Left lung (tissue), 14 donors: ENCODE measurements at places on chromosomes 1 and 21. TPM values are rescaled to one million over a fixed set of nuclear protein-coding genes. Genes with fewer than 3 reads are reported as not detected.

- peaks cover 5% of the 10 kb centered on the region for H3K4me1 ChIP-seq
- H3K4me3 ChIP-seq = no peak overlapping the region
These were observed 505.8 kb downstream of the SMYD3 start for GRCh38 chr1:246001142-246001836.

DNA sequence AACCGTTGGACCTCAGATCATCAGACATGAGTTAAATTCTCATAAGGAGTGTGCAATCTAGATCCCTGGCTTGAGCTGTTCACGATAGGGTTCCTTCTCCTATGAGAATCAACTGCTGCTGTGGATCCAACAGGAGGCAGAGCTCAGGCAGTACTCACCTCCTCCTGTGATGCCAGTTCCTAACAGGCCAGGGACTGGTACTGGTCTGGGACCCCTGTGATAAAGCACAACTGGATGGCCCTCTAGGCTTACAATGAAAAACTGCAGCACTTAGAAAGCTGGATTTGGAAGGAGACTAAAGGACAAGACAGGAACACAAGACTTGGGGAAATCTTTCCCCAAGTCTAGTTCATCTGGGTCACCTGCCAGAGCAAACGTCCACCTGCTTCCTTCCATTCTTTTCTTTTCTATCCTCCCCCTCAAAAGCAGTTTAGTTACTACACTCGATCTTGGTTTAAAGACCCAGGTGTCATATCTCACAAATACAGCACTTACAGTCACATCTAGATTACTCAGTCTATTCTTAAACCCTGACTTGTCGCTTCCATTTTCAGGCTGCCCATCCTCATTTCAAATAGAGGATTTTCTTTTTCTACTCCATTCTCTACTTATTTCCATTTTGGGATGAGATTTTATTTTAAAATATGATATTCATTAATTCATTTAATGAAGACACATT is 59.8 kb downstream of the PTPN14 start:
- DNase-seq = no peak
- H3K27ac ChIP-seq = no peak overlapping the region
- no peak overlapping the region for H3K4me3 ChIP-seq
- H3K36me3 ChIP-seq = no peaks in the 10 kb centered on the region
- H3K27me3 ChIP-seq = no peaks in the 10 kb centered on the region
- no peaks in the 10 kb centered on the region for H3K4me1 ChIP-seq

DNA sequence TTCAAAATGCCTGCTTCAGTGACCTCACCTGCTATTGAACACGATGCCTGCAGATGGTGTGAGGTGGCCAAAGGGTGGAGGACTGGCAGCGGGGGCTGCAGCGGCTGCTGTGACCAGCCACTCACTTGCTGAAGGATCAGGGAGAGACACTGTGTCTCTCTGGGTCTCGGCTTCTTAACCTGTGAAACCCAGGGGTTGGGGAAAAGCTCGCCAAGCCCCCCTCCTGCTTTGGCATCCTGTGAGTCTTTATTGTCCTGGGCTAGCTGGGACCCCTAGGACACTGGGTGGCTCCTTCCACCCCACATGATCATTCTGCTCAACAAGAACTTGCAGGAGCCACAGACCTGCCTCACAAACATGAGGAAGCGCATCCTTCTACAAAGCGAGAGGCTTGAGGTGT is 112.8 kb downstream of the SIM2 start:
- H3K4me3 ChIP-seq = no peak overlapping the region
- no peaks in the 10 kb centered on the region for H3K27me3 ChIP-seq
- H3K27ac ChIP-seq = no peak overlapping the region
- DNase-seq = no peak

DNA sequence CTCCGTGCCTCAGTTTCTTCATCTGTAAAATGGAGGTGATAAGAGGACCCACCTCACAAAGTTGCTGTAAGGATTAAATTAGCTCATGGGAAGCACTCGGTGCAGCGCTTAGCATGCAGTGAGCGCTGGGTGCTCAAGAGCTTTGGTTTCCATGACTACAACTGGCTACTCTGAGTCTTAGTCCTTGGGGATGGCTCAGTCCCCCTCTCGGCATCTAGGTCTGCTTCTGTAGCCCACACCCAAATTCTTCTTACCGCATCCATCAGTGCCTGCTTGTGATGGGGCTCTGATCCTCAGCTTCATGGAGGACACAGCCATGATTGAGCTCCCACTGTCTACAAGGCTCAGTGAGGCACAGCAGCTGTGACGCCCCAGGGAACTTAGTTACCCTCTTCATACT is 159.0 kb downstream of the ACTL8 start:
- H3K27ac ChIP-seq = no peak overlapping the region
- no peak overlapping the region for H3K4me3 ChIP-seq
- DNase-seq = no peak
- H3K36me3 ChIP-seq = no peaks in the 10 kb centered on the region
- H3K27me3 ChIP-seq = peaks cover 95% of the 10 kb centered on the region

DNA sequence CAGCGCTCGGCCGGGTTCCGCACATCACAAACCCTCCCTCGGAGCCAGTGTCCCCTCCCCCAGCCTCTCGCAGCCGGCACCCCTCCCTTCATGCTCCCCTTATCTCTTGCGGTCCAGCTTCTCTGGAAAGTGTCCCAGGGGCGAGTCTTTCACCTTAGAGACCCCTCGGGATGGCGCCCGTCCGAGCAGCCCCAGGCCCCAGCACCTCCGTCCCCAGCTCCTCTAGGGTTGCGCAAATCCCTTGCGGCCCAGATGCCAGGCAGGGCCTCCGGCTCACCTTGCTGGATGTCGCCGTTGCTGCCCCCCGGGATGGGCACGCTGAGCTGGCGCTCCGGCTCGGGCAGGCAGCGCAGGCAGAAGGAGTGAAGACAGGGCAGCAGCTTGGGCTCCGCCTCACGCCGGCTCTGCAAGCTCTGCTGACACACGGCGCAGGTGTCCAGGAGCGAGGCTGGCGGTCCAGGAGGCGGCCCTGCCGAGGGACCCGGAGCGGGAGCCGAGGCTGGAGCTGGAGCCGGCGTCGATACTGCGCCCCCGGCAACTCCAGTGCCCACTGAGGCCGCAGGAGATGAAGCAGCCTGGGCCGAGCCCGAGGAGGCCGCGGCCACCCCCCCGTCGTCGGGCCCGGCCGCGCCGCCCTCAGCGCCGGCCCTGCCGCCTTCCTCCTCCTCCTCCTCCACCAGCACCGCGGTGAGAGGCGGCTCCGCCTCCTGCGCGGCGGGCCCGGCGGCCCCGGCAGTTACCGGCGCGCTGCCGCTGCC is 550 bp downstream of the TRIM33 start:
- peak overlapping the region; percentile 98 for H3K4me3 ChIP-seq
- DNase-seq = peak; percentile 55
- H3K4me1 ChIP-seq = peaks cover 24% of the 10 kb centered on the region
- peaks cover 7% of the 10 kb centered on the region for H3K36me3 ChIP-seq
- H3K27ac ChIP-seq = peak overlapping the region; percentile 98

MAP10 gene
- 2.4 TPM for total RNA-seq

S100A7 gene
- total RNA-seq = not detected

IL23R gene
- 0.31 TPM for total RNA-seq

A3GALT2 gene
- not detected for total RNA-seq

FAM167B gene
- total RNA-seq = 16.8 TPM

FALEC gene
- total RNA-seq = not detected

NEK2 gene
- 3.8 TPM for total RNA-seq
